Endodermal cell (in vitro differentiated cells): ENCODE measurements at places on chromosomes 13 and 19. TPM values are rescaled to one million over a fixed set of nuclear protein-coding genes. Genes with fewer than 3 reads are reported as not detected.
A peak's percentile ranks its signal among the peaks of the same experiment; 100 is the strongest.

DNA sequence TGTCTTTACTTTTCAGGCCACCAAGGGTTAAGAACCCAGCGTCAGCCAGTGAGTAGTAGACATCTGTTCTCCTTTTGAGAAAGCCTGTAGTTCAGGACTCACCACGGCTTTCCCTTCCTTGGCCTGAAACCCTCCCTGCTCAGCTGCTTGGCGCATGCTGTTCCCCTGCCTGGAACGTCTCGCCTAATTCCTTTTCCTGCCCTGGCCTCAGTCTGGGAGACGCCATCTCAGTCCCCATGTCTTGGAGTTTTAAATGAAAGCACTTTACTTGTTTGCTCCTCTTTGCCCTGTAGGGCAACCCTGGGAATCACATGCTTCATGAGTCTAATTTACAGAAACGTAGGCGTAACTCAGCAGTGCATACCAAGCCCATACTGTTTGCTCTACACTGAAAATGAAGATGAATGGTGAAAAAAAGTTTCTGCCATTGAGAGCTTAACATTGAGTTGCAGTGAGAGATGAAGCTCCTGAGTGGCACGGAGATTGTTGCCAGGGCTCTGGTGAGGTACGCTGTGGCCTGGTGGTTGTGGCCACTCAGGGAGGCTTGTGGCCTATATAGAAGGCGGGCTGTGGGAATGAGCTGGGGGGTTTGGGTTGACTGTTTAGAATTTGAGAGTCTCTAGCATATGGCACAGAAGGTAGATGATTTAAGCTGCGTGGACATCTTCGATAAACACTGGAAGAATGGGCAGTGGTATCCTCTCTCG is 52.8 kb downstream of the GATAD2A start:
- no peak for DNase-seq

- peak; percentile 53 for DNase-seq
These were observed 41.9 kb downstream of the WASF3 start for GRCh38 chr13:26599403-26599802.

- DNase-seq = no peak
These were observed 75.1 kb downstream of the URI1 start for GRCh38 chr19:30017172-30017571.

GRCh38 chr13:63377986-63378385 is 1962.3 kb upstream of the PCDH20 start:
- DNase-seq = no peak

GRCh38 chr19:9871626-9872338 is 36.7 kb downstream of the PIN1 start:
- DNase-seq = peak; percentile 70

The ZIC5 gene
- total RNA-seq = 10.6 and 11.0 TPM in 2 replicates

GRCh38 chr19:53989600-53990533 is 1.6 kb upstream of the CACNG6 start:
- DNase-seq = no peak

DNA sequence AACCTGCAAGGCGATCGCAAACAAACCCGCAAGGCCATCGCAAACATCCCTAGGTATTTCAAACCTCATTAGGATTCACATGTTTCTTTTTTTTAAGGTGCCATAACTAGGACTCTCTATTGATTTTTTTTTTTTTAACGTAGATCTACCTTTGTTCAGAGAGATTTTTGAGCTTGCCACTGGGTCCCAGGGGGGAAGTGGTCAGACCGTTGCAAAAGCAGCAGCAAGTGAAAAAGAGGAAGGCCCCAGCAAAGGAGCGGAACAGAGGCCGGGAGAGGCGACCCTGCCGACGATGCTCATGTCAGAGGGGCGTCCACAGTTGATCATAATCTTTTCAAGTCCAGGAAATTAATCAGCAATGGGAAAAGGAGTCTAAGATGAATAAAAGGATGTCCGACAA is 32.7 kb upstream of the FLT1 start:
- DNase-seq = no peak

DNA sequence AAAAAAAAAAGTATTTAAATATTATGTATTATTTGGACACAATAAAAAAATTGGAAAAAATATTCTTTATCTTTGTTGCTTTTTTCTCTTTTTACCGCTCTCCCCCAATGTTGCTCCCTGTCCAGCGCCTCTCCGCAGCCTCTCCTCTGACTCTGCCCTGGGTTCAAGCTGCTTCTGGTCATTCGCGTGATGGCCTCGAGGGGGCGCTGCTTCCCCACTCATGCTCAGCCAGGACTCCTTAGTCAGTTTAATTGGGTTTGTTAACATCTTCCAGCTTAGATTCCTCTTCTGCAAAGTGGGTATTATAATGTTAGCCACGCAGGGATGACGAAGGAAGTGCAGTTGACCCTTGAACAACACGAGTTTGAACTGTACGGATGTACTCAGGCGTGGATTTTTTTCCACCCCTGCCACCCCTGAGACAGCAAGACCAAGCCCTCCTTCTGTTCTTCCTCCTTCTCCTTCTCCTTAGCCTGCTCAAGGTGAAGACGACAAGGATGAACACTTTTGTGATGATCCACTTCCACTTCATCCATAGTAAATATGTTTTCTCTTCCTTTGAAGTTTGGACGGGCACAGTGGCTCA is 4.9 kb upstream of the NWD1 start:
- DNase-seq = peak; percentile 91

- no peak for DNase-seq
These were observed 10.7 kb upstream of the SHKBP1 start for GRCh38 chr19:40565910-40566495.

The LIM2 gene
- not detected in 3 replicates for total RNA-seq

DNA sequence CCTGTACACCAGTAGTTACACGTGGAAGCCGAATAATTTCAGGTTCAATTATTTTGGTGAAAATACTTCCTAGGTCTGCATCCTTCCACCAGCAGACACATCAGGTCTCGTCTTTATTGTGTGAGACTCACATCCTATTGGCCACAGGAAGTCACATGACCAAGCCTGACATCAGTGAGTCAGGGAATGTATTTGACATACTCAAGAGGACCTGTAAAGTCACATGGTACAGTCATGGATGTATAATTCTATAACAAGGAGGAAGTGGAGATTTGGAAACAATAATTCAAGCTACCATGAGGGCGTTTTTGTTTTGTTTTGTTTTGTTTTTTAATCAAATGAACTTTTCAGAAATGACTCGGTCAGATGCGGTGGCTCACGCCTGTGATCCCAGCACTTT is 9.3 kb upstream of the HIF3A start:
- no peak for DNase-seq

GRCh38 chr19:28425046-28425931 is 787.7 kb downstream of the UQCRFS1 start:
- DNase-seq = no peak

The NALCN gene
- not detected in 3 replicates for total RNA-seq

DNA sequence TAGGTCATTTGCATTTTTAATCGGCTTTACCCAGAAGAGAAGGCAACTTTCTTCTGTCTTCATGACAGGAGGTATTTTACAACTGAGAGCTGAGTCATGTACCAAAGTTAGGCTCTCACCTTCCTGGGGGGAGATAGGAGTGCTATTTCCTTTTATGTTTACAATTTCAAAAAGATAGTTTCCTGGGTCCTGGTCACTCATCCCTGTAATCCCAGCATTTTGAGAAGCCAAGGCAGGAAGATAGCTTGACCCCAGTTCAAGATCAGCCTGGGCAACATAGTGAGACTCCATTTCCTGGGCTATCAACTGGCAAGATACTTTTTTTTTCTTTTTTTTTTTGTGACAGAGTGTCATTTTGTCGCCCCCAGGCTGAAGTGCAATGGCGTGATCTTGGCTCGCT is 7.6 kb downstream of the LYPD3 start:
- no peak for DNase-seq

The LHFPL6 gene
- 0.53 to 1.1 TPM (median 0.77 TPM) in 3 replicates for total RNA-seq

DNA sequence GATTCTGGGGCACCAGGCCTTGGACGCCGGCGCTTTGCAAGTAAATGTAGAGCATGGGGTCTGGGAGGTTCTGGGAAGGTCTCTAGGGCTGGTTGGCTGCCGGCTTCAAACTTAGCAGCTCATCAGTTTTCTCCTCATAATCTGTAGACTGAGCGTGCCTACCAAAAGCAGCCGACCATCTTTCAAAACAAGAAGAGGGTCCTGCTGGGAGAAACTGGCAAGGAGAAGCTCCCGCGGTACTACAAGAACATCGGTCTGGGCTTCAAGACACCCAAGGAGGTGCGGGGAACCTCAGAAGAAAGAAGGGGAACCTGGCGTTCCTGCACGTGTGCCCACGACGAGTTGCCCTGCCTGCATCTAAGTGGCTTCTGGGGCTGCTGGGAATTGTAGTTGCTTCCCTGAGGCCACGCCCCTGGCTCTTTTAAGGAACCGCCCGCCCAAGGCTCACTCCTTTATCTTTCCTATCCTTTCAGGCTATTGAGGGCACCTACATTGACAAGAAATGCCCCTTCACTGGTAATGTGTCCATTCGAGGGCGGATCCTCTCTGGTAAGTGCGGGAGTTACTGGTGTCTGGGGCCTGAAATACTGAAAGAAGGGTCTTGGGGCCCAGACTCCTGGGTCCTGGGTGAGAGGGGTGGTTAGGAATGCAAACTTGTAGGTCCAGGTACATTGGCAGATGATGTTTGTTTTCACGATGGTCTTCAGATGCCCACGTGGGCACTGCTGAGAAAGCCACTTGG is 984 bp downstream of the RPS11 start:
- peak; percentile 79 for DNase-seq

- DNase-seq = no peak
These were observed 27.4 kb downstream of the UBAC2 start for GRCh38 chr13:99227909-99228688.

The PRTN3 gene
- total RNA-seq = not detected in 2 replicates

The SOX1 gene
- total RNA-seq = not detected in 2 replicates

The NLRP5 gene
- total RNA-seq = not detected in 2 replicates

GRCh38 chr13:81606074-81606473 is 1265.1 kb upstream of the SPRY2 start:
- DNase-seq = no peak

The CEACAM3 gene
- not detected in 3 replicates for total RNA-seq

- no peak for DNase-seq
These were observed 49.8 kb downstream of the CCNE1 start for GRCh38 chr19:29861574-29861973.

DNA sequence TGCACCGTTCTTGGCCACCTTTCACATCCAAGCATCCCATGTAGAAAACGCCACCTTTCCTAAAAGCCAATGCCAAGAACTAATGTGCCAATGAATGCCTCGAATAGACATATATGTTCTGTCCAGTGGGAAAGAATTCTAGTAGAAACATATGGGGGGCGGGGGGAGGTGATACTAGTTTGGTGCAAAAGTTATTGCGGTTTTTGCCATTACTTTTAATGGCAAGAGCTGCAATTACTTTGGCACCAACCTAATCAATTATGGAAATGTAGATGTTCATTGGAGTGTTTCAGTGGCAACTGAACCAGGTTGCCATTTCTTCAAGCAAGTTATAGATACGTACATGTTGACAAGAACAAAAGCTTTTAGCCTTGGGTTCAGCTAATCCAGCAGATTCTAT is 34.6 kb downstream of the SLC15A1 start:
- DNase-seq = no peak

- DNase-seq = no peak
These were observed 184.8 kb downstream of the KDM4B start for GRCh38 chr19:5153601-5154128.

DNA sequence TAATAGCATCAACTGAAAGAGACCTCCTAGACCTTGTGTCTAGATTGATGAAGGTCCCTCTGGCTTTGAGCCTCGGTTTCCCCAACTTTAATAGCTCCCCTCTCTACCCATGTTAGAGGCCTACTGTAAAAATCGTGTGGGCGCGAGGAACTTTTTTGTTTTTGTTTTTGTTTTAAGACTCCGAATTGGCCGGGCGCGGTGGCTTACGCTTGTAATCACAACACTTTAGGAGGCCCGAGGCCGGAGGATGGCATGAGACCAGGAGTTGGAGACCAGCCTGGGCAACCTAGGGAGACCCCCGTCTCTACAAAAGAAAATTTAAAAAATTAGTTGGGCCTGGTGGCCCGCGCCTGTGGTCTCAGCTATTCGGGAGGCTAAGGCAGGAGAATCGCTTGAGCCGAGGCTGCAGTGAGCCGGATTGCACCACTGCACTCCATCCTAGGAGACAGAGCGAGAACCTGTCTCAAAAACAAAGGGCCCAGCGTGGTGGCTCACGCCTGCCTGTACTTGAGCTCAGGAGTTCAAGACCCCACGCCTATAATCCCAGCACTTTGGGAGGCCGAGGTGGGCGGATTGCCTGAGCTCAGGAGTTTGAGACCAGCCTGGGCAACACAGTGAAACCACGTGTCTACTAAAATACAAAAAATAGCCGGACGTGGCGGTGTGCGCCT is 858 bp upstream of the PPP6R1 start:
- peak; percentile 67 for DNase-seq

DNA sequence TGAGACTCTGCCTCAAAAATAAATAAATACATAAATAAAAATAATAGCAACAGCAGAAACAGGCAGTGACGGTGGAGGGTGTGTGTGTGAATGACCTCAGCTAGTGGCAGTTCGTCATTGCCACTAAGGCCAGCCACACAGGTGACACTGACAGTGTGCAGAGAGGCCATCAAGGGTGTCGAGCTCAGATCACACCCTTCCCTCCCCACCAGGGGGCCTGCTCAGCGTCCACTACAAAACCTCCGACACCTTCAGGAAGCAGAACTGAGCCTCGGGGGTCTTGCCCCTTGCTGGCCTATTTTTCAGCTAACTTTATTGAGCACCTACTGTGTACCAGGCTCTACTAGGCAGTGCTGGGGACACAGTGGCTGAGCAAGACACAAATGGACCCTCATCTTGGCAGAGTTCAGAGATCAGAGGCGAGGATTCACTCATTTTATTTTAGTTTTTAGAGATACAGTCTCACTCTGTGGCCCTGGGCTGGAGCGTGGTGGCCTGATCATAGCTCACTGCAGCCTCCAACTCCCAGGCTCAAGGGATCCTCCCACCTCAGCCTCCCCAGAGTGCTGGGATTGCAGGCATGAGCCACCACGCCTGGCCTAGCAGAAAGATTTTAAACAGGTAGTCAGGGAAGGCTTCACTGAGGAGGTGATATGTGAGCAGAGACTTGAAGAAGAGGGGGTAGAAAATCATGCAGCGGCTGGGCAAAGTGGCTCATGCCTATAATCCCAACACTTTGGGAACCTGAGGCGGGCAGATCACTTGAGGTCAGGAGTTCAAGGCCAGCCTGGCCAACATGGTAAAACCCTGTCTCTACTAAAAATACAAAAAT is 30.3 kb upstream of the SEMA6B start:
- DNase-seq = peak; percentile 75

The ADPRHL1 gene
- 0.33 to 1.6 TPM (median 1.2 TPM) in 3 replicates for total RNA-seq

DNA sequence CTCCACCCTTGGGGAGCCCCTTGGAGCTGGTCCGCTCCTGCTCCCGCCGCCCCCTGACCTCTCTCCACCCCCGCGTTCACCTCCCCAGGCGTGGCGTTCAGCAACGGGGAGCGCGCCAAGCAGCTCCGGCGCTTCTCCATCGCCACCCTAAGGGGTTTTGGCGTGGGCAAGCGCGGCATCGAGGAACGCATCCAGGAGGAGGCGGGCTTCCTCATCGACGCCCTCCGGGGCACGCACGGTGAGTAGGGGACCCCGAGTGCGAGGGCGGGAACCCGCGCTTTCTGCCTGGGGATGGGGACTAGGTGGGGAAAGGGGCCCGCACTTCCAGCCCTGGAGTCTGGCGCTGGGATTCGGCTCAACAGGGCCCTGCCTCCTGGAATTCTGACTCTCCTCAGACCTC is 1.7 kb downstream of the CYP2A13 start:
- peak; percentile 70 for DNase-seq

The C19orf12 gene
- total RNA-seq = 22.9 and 23.9 TPM in 2 replicates

GRCh38 chr13:33006638-33007037 is 9.6 kb upstream of the KL start:
- no peak for DNase-seq

The THAP8 gene
- 7.7 and 8.9 TPM in 2 replicates for total RNA-seq

- no peak for DNase-seq
These were observed 6.8 kb downstream of the DCUN1D2 start for GRCh38 chr13:113483504-113484293.
